ENCODE measurements at places on chromosomes 6 and 20.

GRCh38 chr6:31362751-31363150, 5.8 kb upstream of the HLA-B start:
- DNase-seq = no peak

- DNase-seq = peak; percentile 71
These were observed 54.4 kb downstream of the PCNA start for GRCh38 chr20:5065166-5065878.

DNA sequence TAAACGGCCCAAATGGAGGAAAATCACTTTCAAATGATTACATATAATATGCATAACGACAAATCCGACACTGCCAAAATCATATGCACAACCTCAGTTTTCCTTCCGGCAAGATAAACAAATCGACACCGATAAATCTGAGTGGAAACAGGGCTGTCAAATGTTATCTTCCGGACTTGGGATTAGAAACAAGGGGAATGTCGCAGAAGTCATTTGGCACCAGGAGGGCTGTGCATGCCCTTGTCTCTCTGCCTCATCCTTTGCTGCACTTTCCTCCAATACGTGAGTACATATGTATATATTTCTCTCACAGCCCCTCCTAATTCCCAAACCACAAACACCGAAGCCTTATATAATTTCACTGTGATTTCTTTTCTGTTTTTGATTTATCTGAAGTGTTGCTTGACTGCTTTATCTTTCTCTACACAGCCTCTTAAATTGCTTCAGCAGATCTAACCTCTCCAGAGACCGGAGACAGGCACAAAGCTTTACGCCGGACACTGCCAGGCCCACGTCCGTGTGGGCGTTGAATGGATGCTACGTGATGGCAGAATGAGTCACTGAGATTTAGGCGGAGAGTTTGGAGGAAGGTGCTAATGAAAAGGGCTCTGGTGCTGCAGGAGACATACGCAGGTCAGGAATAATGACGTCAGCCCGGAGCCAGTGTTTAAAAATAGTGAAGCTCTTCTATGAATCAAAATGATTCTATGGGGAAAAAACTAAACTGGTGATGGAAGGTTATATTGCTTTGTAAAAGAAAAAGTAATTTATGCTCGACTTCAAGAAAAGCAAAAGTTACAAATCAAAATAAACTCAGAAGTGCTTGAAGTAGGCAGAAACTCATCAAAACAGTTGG, 21.0 kb upstream of the PRELID3B start:
- DNase-seq = no peak

GRCh38 chr6:1840491-1841121, 230.9 kb downstream of the FOXC1 start:
- DNase-seq = no peak

DNA sequence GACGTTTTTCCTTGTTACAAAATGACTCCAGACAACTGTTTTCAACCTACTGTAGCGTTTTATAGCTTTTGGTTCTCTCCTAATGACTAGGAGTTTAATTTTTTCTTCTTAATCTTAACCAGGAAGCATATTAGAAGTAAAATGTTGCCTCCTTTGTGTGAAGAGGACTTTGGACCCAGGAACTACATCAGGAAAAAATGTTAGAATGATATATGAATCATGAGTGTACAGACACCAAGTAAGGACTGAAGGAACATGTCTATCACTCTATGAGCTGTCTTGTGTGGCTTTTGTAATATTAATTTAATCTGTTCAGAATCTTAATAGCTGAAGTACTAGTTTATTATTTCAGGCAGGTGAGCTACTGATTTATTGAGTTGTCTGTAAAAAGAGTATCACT, 71.0 kb upstream of the MARCKS start:
- DNase-seq = no peak

DNA sequence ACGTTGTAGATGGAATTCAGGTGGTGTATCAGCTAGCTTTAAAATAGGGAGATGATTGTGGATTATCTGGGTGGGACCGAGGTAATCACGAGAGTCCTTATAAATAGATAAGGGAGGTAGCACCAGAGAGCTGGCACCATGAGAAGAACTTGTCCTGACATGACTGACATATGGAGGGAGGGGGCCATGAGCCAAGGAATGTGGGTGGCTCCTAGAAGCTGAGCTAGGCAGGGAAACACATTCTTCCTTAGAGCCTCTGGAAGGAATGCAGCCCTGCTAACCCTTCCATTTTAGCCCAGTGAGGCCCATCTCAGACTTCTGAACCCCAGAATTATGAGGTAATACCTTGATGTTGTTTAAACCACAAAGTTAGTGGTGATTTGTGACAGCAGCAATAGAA, 321.1 kb upstream of the SULF2 start:
- no peak for DNase-seq

- peak; percentile 38 for DNase-seq
These were observed 80.1 kb upstream of the THEMIS start for GRCh38 chr6:127980996-127981395.

- DNase-seq = no peak
These were observed 27.1 kb downstream of the COX4I2 start for GRCh38 chr20:31664696-31665354.

GRCh38 chr6:30259140-30260035, 46.2 kb upstream of the TRIM26 start:
- peak; percentile 53 for DNase-seq

- no peak for DNase-seq
These were observed 32.0 kb downstream of the KIF16B start for GRCh38 chr20:16541226-16541625.

DNA sequence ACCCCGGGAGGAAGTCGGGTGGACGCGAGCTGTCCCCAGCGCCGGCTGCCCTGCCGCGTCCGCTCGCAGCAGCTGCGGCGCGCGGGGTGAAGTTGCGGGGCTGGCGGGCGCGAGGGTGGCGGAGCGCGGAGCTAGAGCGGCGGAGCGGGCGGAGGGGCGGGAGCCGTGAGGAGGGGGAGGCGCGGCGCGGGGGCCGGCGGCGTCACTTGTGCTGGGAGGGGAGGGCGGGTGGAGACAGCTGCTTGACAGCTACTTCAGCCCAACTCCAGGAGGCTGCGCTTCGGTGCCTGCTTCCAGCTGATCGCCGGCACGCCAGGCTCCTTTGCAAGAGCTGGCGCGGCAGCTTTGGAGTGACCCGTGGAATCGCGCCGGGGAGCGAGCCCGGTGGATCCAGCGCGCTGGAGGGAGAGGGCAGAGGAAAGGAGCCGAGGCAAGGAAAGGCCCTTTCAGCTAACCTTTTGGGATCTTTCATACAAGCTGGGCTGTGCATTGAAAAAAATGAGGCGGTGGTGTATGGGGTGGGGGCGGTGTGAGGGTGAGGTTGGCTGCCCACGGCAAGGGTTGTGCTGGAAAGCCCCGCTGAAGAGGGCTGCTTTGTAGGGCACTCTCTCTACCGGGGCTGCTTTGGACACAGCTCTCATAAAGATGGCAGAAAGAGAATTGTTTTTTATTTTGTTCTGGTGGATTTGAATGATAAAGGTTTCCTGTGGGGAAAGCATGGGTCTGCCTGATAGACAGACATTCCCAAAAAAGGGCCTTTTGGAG, 24.6 kb downstream of the RIPOR2 start:
- DNase-seq = no peak

DNA sequence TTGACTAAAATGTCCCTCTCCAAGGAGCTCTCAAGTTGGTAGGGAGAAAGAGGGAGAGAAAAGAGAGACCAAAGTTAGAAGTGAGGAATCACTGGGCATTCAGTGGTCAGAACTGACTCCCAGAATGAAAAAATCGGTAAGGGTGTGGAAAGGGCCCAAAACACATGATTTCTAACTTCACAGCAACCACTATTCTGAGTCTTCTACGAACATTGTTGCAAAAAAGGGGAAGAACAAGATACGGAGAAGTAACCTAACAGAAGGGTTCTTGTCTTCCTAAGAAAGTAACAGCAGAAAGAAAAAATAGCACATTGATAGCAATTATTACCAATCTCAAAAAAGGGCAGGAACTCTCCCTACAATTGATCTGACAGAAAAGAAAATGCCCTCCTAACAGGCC, 65.6 kb downstream of the ATP9A start:
- no peak for DNase-seq

DNA sequence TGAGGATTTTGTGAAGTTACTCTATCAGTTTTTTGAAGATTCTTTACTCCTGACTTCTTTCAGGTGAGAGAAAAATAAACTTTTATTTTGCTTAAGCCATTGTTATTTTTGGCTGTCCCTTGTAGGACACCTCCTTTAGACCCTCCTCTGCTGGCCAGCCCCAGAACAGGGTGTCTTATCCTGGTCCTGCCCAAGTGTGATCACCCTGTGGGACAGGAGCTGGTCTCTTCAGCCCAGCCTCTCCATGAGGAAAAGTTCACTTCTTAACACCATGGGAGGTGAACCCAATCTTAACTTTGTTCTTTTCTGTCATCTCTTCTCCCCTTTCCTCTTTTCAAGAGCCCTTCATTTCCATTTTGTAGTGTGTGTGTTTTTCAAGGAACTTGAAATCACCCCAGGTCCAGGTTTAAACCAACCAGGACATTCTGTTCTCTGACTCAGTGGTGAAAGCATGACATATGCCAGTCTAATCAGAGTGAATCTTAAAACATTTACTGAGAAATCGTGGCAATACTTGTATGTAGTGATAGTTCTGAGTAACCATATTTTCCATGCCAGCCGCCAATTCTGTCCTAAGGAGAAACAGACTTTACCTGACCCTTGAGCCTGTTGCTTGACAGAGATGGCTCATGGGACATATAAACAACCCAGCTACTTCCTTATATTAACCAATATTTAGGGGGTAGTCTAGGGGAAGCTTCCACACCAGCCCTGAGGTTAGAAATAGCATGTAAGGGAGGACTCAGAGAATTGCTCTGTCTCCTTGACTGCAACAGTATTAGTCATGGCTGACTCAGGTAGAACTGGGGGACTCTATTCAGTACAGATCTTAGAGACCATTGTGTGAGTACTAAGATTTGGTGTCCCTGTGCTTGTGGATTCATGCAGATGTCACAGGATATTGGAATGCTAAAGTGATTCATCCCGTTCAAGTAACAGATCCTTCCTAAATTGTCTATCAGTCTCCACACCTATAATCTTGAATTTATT, 48.8 kb downstream of the FLRT3 start:
- DNase-seq = peak; percentile 34

- DNase-seq = no peak
These were observed 7.0 kb downstream of the UBE2C start for GRCh38 chr20:45819466-45819865.

DNA sequence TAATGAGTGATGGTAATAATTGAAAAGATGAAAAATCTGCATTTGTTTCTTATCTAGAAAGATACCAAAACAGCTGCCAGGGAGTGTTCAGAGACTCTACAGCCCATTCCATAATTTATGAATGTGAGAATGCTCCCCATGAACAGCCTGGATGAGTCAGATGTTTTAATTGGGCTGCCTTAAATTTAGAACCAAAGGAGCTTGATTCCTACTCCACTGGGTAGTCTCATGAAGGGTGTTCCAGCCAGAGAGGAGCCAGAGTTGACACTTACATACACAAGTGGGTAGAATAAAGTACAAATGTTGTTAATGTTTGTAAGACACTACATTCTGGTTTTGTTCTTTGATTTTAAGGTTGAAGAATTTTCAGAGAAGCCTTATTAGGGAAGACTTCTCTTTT, 158.7 kb upstream of the PRND start:
- no peak for DNase-seq

GRCh38 chr20:62685781-62686555, 22.7 kb upstream of the NTSR1 start:
- no peak for DNase-seq

GRCh38 chr6:111418971-111419693, 63.9 kb downstream of the REV3L start:
- DNase-seq = no peak

DNA sequence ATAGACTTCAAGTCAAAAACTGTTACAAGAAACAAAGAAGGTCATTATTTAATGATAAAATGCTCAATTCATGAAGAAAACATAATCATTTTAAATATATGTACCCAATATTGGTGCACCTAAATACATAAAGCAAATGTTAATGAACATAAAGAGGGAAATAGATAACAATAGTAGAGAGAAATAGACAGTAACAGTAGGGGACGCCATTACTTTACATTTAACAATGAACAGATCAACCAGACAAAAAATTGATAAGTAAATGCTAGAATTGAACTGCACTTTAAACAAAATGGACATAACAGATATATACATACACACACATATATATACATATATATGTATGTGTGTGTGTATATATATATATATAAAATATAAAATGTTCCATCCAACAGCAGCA, 37.4 kb downstream of the IL22RA2 start:
- no peak for DNase-seq

GRCh38 chr6:152846825-152847224, 96.2 kb downstream of the VIP start:
- DNase-seq = no peak

DNA sequence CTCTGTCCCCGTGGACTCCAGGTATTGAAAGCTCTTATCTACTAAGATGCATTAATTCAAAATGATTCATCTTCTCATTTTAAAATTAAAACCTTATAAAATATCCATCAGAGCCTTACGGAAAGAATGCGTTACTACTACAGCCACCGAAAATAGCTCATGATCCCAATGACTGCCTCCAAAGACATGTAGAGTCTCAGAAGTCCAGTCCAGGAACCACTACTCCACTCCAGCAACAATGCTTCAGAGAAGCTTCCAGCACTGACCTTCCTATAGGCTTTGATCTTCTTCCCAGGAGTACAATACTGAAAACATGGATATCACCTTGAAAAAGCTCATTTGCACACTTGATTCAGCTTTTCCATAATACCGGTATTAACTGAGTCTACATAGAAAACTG, 94.3 kb downstream of the CHD6 start:
- no peak for DNase-seq

DNA sequence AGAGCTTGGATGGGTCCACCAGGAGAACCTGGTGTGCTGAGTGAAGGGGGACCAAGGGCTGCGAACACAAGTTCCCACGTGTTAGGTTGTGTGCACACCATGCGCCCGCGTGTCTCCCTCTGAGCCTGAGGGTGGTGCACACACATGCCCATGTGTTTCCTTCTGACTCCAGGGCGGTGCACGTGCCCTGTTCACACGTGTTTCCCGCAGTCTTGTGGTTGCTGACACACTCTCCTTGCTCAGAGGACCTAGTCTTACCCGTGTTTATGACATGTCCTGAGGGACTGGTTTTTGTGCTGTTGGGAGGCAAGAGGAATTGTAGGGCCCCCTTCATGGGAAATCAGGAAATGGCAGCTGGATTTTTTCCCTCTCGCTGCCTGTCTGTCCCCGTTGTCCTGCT, 36.3 kb upstream of the PCMTD2 start:
- peak; percentile 61 for DNase-seq

DNA sequence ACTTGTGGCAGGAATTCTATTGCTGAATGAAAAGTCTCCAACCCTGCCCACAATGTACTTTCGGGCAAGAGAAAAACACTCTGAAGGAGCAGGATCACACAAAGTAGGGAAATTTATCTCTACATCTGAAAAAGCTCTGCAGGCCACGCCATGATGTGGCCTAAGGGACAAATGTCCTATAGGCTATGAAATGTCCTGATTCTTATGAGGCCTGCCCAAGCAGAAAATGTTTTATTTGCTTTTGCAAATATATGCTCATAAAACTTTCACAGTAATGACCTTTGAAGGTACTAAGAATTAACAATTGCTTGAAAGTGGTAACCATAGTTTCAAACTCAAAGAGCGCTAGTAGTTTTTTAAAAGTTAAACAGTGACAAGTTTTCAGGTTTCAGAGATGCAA, 31.0 kb downstream of the SYCP2 start:
- no peak for DNase-seq

- peak; percentile 39 for DNase-seq
These were observed 170.4 kb downstream of the PHF3 start for GRCh38 chr6:63805808-63806572.

GRCh38 chr6:26197933-26198721, 110.9 kb downstream of the HFE start:
- DNase-seq = peak; percentile 46
